Activated CD4-positive, CD25-positive, alpha-beta regulatory T cell (primary cell): ENCODE measurements at places on chromosomes 7 and 10.

GRCh38 chr7:156753630-156754029, 113.1 kb downstream of the RNF32 start:
- DNase-seq: no peak

DNA sequence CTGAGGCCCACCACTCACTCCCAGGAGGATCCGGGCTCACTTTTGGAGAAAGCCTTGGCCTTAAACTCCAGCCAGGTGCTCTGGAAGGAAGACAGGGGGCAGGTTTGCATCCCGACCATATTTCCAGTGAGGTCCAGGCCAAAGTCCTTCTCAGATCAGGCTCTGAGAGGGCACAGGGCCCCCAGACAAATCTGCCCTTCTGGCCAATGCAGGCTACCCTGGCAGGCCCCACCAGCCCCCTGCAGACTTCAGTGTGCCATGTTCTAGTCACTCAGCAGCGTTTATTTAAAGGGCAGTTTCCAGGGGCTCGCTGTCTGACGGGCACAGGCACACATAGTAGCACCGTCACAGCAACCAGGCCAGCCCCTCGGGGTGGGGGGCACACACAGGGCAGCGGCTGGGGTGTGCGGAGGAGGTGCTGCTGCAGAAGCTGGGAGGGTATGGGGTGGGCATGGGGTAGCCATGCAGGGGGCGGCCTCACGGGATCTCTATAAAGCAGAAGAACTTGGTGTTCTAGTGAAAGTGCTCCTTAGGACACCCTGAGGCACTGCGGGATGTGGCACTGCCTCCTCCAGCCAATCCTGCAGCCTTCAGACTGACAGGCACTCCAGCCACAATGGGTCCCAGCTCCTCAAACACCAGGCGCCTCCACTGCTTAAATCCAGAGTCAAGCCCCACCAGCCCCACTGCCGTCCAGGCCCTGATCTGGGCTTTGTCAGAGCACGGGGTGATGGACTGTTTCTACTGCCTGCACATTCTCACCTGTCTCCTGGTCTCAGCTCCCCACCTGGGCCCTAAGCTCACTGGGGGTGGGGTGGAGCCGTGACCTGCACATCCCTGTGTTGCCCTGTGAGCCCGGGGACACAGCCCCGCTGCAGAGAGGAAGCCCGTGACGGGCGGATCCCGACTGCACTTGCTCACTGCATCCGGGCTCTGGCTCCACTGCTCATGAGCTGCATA, 9.6 kb upstream of the PYROXD2 start:
- DNase-seq: no peak

DNA sequence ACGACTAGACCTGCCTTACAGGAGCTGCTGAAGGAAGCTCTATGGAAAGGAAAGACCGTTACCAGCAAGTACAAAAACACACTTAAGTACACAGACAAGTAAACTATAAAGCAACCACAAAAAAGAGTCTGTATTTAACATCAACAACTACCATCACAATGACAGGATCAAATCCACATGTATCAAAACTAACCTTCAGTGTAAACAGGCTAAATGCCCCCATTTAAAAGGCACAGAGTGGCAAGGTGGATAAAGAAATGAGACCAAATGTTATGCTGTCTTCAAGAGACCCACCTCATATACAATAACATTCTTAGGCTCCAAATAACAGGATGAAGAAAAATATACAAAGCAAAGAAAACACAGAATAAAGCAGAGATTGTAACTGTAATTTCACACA, 307.0 kb upstream of the DKK1 start:
- no peak for DNase-seq

- no peak for DNase-seq
These were observed 5.4 kb downstream of the ZC3HAV1 start for GRCh38 chr7:139104091-139104450.

DNA sequence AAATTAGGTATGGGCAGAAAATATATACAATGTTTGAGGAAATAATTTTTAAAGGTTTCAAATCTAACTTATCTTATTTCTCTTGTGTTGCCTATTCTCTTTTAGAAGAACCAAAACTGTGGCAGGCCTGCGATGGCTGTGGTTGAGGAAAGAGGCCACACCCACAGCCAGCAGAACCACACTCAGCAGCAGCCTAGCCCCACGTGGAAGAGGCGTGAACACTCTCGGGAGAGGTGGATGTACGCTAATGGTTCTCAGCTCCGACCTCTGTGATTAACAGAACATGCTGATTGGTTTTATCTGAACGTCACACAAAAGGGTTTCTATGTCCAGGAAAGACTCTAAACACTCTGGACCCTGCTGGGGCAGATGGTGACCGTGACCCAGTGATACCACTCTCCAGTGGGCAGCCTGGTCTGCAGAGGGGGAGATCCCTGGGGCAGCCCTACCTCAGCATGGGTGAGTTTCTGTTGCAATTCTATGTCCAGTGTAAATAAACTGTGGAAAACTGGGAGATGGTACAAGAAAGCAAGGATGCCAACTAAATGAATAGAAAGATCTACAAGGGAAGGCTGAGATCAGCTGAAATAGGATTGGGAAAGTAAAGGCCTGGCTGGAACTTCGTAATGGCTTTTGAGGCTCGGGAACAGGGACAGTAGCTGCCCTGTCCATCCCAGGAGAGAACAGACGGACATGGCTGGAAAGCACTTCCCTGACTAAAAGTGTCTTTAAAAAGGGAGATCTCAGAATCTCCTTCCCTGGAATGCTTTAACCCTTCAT, 26.6 kb downstream of the DIP2C start:
- DNase-seq: no peak

DNA sequence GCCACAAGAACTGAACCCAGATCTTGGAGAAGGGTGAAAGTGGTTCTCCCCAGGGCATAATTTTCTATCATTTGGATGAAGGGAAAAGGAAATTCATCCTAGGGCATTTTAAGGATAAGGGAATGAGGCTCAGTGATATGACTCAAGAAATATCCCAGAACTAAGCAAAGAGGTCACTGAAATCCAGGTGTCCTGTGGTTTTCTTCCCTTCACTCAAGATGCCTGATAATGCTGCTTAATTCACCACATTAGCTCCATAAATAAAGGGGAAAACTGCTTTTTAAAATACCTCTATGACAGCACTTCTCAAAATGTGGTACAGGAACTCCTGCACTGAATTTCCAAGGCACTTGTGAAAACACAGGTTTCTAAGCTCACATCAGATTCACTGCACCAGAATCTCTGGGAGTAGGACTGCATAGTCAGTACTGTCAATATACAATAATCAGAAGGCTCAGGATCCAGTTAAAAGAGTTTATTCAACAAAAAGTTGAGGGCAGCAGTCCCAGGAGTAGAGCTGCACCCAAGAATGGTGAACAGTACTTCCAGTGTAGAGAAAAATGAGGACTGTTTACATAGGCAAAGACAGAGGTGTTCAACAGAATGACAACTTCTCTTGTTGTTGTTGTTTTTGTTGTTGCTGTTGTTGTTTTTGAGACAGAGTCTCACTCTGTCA, 2.9 kb downstream of the IFIT3 start:
- no peak for DNase-seq

DNA sequence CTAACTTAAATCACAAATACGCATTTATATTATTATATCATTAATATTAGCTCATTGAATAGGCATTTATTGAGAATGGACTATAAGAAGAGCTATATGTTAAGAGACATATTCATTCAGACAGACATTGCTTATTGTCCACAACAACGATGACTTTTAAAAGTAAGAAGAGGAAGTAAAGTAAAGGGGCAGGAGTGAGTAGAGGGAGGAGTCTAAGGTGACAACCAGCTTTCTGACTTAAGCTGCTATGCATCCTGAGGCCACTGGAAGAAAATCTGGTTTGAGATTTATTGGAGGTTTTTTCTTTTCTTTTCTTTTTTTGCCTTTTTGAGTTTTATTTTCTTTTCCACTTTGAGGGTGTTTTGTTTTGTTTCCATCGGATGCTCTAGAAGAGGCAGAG, 723.5 kb downstream of the GRM8 start:
- no peak for DNase-seq

- DNase-seq: no peak
These were observed 54.1 kb downstream of the KCNMA1 start for GRCh38 chr10:77583527-77583926.

GRCh38 chr7:27204851-27205322, 5.0 kb upstream of the HOXA13 start:
- DNase-seq: no peak

- no peak for DNase-seq
These were observed 10.4 kb upstream of the GPR26 start for GRCh38 chr10:123655751-123656150.
